ENCODE measurements at places on chromosomes 13 and 19.

DNA sequence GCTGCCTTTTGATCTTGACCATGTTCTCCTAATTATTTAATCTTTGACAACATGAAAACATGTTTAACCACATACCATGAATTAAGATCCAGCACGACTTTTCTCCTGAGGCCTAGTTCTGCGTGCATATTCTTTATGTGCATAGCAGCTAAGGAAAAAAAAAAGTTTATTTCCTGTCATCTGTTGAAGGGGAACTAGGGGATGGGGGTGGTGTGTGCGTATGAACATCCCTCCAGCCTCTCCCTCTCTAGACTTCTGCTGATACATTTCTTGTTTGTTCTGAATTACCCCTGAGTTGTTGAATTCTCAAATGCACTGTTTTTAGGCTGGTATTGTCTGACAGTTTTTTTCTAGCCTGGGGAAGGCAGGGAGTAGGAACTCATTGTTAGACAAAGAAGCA is 543.3 kb downstream of the FGF9 start:
- no peak for DNase-seq

GRCh38 chr13:57675526-57675925 is 44.0 kb downstream of the PCDH17 start:
- DNase-seq = no peak

DNA sequence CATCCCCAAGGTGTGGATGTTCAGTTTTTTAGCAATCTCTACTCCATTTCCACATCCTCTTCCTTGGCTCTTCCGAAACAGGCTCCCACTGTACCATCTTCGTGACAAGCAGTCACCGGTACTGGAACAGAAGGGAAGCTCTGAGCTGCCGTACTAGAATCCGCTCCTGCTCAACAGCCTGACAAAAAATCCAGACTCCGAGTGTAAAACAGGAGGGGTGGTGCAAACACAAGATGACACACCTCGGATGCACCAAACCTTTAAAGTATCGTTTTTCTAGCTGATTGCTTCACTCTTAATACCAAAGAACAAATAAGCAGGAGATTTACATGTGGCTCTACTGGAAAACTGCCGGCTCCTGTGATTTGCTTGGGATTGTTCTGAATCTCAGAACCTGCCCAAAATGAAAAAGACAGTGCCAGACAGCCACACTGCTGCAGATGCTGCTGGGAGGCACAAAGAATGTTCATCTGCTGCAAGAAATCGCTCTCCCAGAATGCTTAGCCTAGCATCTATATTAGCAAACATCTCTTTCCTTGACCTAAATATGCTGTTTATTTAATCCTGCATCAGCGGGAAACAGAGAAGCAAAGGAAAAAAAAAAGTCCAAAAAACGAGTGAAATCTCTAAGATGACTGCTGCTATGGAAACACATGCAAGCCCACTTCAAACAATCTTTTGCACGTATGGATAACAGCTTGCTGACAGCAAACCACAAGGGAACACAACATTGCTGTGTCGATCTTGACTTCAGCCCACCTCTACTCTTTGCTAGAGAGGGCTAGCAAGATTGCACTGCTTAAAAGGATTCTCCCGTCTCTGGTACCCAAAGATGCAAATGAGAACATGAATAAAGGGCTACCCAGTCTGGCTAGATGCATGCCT is 38.0 kb upstream of the DOCK9 start:
- no peak for DNase-seq

GRCh38 chr13:100536643-100537180 is 51.9 kb downstream of the GGACT start:
- no peak for DNase-seq

GRCh38 chr13:91214031-91214430 is 133.5 kb upstream of the MIR17HG start:
- no peak for DNase-seq

DNA sequence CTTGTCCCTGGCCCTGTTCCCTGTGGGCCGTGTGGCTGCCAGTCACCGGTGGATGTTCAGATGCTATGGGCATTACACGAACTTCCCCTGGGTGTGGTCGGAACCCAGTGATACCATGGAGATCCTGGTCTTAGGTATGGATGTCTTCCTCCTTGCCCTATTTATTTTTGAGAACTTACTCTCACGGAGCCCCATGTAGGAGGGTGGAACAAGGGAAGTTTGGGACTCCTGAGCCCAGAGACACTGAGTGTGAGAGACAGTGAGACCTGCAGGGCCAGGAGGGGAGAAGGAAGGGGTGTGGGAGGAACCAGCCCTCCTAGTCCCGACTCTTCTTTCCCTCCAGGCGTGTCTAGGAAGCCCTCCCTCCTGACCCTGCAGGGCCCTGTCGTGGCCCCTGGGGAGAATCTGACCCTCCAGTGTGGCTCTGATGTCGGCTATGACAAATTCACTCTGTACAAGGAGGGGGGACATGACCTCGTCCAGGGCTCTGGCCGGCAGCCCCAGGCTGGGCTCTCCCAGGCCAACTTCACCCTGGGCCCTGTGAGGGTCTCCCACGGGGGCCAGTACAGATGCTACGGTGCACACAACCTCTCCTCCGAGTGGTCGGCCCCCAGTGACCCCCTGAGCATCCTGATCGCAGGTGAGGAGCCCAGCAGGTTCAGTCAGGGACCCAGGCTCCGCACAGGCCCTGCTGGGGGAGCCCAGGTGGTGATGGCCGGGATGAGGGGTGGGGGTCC is 14.9 kb upstream of the KIR3DL3 start:
- DNase-seq = no peak

DNA sequence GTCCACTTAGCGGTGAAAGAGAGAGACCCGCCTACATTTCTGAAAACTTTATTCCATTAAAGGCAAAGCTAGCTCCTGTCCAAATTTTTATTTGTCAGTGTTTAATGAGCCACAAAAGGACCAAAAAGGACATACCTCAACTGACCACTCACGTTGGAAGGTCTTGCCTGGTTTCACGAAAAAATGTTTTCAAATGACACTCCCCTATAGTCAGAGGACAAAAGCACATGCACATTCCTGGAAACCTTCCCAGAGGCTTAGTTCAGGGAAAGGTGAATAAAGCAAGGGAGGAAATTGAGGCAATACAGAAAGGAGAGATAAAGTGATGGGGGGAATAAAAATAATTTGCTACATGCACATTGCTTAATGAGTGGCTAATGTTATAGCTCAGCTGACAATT is 55.6 kb downstream of the DOCK9 start:
- DNase-seq = no peak

GRCh38 chr19:47542030-47542475 is 27.2 kb upstream of the NAPA start:
- no peak for DNase-seq

DNA sequence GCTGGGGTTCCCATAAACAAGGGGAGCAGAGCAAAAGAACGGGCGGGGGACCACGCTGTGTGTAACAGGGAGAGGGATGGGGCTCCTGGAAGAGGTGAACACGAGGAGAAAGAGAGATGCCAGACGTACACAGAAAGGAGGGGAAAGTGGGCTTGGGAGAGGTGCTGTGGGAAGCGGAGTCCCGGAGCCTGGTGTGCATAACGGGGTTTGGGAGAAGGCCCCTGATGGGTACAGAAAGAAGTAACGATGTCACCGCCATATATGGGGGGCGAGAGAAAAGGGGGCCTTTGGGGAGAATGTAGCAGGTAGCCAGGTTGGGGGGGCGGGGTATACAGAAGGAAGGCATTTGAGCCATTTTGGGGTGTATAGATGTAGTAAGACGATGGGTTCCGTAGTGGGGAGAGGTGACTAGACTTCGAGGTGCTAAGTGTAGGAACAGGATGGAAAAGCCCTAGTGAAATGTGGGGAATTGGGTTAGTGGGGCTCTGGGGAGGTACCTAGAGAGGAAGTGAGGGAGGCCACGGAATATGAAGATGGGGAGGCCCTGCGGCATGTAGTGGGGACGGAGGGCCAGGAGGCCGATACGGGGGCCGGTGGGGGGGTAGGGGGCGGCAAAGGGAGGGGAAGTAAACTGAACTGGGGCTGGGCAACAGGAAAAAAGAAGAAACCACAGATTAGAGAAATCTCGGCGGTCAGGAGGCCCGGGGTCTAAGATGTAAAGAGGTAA is 787 bp downstream of the ZNF580 start:
- DNase-seq = no peak

- no peak for DNase-seq
These were observed 5.2 kb downstream of the DUXA start for GRCh38 chr19:57161985-57162539.

DNA sequence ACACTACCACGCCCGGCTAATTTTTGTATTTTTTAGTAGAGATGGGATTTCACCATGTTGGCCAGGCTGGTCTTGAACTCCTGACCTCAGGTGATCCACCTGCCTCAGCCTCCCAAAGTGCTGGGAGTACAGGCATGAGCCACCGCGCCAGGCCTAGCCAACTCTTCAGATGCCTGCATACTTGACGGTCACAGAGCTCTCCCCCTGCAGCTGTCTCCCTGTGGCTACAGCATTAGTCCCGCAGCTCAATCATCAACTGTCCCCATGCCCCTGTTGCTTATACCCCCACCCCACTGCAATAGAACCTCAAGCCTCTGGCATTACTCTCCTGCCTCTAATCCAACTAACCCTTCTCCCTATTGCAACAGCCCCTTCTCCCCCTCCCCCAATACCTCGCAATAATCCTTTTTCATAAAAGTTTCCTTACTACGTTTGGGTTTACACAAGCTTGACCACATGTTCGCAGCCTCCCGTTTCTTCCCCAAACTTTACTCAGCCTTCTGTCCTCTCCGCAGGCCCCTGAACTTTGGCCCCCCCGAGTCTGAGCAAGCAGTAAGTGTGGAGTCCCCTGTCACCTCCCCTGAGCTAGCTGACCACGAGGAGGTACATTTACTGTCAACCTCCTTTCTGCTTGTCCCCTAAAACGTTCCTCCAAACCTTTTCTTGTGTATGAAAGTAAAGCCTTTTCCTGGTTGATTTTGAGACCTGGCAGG is 1.7 kb downstream of the ZNF77 start:
- no peak for DNase-seq

DNA sequence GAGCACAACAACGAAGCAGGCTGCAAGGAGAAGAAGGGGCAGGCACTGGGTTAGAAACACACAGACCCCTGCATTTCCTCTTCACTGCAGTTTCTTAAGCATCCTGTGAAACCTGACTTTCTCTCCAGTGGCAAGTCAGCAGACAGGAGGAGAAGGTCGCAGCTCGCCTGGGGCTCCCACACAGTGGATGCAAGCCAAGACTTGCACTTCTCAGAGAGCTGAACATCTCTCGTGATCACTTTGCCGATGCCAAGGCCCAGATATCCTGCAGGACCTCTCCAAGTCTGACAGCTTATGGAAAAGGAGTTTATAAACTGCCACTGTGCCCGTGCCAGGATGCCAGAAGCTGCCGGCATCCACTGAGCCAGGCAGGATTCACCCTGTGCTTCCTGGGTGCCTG is 18.4 kb downstream of the TMEM272 start:
- DNase-seq = no peak

DNA sequence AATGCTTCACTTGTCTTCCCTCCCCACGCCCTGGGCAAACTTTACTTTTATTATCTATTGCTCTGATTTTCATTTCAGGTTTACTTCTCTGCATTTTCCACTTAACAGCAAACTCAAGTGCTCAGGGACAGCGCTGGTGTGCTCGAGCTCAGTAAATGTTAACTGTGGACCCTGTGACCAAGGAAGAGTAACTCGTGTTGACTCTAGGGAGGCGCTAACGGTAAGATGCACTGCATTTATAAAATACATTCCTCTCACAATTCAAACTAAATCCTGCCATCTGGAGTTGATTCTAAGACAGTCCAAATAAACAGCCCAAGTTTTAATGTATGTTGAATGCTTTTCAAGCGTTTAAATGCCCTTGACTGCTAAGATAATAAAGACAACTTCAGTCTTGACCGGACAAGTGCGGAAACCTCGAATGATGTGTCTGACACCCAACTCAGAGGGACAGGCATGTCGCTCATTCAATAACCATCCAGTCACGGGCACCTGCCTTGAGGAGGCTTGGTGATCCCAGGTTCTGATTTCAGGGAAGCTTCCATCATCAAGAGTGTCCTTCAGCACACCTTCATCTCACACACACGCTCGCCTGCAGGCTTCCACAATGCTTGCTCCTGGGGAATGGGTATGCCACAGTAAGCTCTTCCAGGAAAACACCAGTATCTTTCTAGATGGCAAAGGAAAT is 93.2 kb downstream of the STK24 start:
- DNase-seq = no peak

GRCh38 chr13:23919006-23919405 is 21.7 kb upstream of the C1QTNF9B start:
- DNase-seq = no peak

DNA sequence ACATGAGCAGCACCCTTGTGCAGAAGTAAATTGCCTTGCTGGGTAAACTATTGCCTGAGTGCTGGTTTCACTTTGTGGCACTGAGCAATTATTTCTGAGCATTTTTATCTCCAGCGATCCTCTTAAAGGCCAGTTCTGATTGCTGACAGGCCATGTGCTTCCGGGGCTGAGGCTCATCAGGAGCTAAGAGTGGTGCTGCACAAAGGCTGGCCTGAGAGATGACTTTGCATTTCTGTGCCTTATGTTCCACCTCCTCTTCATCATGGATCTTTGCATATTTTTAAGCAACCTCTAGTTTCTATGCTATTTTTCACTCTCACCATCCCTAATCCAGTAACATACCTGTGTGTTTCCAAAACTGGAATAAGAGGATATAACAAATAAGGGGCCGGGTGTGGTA is 17.6 kb upstream of the COG6 start:
- DNase-seq = no peak

GRCh38 chr19:43570174-43570791 is 5.0 kb downstream of the XRCC1 start:
- DNase-seq = peak; percentile 11

GRCh38 chr13:105159841-105160240 is 1375.6 kb downstream of the EFNB2 start:
- DNase-seq = peak; percentile 46

- DNase-seq = no peak
These were observed 189.4 kb downstream of the PCDH17 start for GRCh38 chr13:57820924-57821323.

- DNase-seq = no peak
These were observed 40.2 kb downstream of the CILP2 start for GRCh38 chr19:19578252-19578651.

- DNase-seq = no peak
These were observed 1.1 kb downstream of the MAB21L1 start for GRCh38 chr13:35475212-35475959.

DNA sequence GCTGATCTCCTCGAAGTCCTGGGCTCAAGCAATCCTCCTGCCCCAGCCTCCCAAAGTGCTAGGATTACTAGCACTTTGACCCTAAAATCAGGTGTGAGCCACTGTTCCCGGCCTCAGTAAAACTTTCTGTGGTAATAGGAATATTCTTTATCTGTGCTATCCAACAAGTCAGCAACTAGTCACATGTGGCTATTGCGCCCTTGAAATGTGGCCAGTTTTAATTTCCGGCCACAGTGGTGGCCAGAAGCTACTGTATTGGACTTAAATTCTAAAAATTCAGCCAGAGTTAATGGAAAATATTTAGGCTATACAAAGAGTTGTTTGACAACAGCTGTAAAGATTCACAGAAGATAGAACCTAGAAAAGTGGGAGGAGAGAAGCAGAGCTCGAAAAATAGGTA is 30.0 kb downstream of the KEAP1 start:
- DNase-seq = no peak

- DNase-seq = peak; percentile 94
These were observed at the start of gene LRFN3 for GRCh38 chr19:35935911-35936737. Gene LRFN3, plus strand, starts transcription at chr19:35936374. Its CDS starts 3,052 bp downstream, at chr19:35939426.

GRCh38 chr13:112751617-112752016 is 61.8 kb downstream of the ATP11A start:
- no peak for DNase-seq

Measured in NCI-H510A (cell line).